Activated B cell treated with CpG ODN at 0.5 μM for 24 hours (primary cell): ENCODE measurements at places on chromosomes 12 and 14. TPM values are rescaled to one million over a fixed set of nuclear protein-coding genes. Genes with fewer than 3 reads are reported as not detected.

DNA sequence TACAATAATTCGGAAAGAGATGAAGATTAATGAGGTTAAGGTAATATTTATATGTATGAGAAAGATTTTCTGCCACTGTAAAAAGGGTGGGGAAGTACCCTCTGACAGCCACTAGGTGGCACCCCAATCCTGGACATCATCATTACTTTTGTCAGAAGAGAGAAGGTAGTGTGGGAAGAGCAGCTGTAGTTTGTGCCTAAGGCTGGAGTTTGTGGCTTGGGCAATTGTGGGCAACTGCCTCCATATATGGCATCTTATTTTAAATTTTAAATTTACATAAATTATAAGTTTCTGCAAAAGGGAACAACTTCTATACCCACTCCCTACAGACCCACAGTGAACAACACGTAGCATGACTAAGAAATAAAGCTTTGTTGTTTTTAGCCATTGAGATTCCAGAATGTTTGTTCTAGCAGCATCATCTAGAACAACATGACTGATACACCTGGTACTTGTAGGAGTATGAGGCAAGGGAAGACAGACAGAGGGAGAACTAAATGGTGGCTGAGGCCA, 34.4 kb upstream of the SYCP3 start:
- H3K36me3 ChIP-seq: peaks cover 42% of the 10 kb centered on the region
- H3K4me1 ChIP-seq: peaks cover 2% of the 10 kb centered on the region
- no peaks in the 10 kb centered on the region for H3K27me3 ChIP-seq
- peak; percentile 27 for DNase-seq

The RASAL1 gene
- 4.9 and 7.1 TPM in 2 replicates for total RNA-seq

GRCh38 chr12:14769466-14769968, 33.8 kb downstream of the WBP11 start:
- no peak for DNase-seq
- H3K4me1 ChIP-seq: peaks cover 56% of the 10 kb centered on the region
- H3K4me3 ChIP-seq: peak overlapping the region; percentile 98
- peak overlapping the region; percentile 99 for H3K27ac ChIP-seq
- no peaks in the 10 kb centered on the region for H3K27me3 ChIP-seq
- H3K36me3 ChIP-seq: peaks cover 59% of the 10 kb centered on the region

The ASIC1 gene
- total RNA-seq: not detected in 2 replicates

DNA sequence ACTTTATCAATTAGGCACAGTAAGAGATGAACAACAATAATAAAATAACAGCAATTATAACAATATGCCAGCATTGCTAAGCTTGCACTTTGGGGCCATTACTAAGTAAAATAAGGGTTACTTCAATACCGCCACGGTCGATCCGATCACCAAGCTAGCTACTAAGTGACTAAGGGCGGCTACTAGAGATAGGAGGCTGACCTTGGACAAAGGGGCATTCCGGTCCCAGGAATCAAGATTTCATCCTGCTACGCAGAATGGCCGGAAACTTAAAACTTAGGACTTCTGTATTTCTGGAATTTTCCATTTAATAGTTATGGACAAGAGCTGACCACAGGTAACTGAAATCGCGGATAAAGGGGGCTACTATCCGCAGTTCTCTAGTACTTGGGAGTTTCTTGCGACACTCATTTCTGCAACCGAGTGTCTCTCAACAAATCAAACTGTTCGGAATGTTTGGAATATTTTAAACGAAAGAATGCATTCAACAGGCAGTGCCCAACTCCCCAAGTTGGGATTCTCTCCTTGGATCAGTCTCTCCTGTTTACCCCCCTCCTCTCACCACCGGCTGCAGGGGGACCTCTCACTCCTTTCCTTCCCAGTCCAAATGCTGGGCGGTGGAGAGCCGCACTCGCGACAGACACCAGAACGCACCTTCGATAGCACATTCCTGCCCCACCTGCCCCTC, 650 bp downstream of the HEBP1 start:
- peaks cover 27% of the 10 kb centered on the region for H3K4me1 ChIP-seq
- no peaks in the 10 kb centered on the region for H3K36me3 ChIP-seq
- peak overlapping the region; percentile 37 for H3K27ac ChIP-seq
- no peak for DNase-seq

- H3K36me3 ChIP-seq: no peaks in the 10 kb centered on the region
- no peak overlapping the region for H3K27ac ChIP-seq
- H3K4me3 ChIP-seq: no peak overlapping the region
- H3K4me1 ChIP-seq: no peaks in the 10 kb centered on the region
- no peak for DNase-seq
- no peaks in the 10 kb centered on the region for H3K27me3 ChIP-seq
Measured at GRCh38 chr12:72074065-72074464, 135.4 kb downstream of the TPH2 start.

DNA sequence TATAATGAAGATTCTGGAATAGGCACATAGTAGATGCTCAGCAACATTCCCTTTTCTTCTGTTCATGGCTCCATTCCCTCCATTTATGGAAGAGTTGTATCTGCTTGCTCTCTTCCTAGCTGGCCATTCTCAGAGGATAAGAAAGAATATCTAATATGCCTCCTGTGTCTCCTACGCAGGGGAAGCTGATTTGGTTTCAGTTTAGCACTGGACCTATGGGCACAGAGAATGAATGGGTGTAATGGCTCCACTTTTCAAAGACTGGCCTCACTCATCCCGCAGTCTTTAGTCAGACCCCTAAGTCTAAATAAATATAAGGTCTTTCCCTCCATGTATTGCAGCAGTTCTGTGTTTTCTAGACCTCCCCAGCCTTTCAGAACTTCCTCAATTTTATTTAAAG, 2.0 kb downstream of the PKP2 start:
- DNase-seq: no peak
- no peak overlapping the region for H3K4me3 ChIP-seq
- H3K27me3 ChIP-seq: peaks cover 51% of the 10 kb centered on the region

The P2RX2 gene
- not detected in 2 replicates for total RNA-seq

DNA sequence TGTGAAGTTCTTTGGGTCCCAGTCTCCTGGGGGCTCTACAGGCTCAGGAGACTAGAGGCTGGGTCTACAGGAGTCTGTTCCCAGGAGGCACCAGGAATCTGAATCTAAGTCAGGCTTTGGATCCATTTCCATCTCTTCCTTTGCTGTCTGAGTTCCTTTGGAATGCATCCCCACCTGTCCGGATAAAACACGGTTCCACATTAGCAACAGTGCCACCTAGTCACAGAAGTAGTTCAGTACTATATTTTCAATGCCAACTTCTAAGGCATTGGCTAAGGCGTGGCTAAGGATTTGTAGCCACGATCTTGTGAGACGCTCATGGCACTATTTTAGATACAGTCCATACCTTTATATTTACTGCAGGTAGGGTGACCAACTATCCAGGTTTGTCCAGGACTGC, 15.1 kb downstream of the ZC2HC1C start:
- no peak overlapping the region for H3K27ac ChIP-seq
- H3K4me1 ChIP-seq: no peaks in the 10 kb centered on the region
- no peaks in the 10 kb centered on the region for H3K27me3 ChIP-seq

The KCNMB4 gene
- total RNA-seq: 0.71 and 0.86 TPM in 2 replicates

GRCh38 chr14:99891900-99892299, 98.7 kb downstream of the EML1 start:
- DNase-seq: no peak
- no peak overlapping the region for H3K4me3 ChIP-seq
- no peak overlapping the region for H3K27ac ChIP-seq
- H3K36me3 ChIP-seq: no peaks in the 10 kb centered on the region
- H3K27me3 ChIP-seq: peaks cover 16% of the 10 kb centered on the region

- H3K4me3 ChIP-seq: no peak overlapping the region
- H3K36me3 ChIP-seq: peaks cover 7% of the 10 kb centered on the region
- no peak for DNase-seq
Measured at GRCh38 chr14:74155287-74155686, 70.5 kb downstream of the LIN52 start.

The SERPINA10 gene
- total RNA-seq: not detected in 2 replicates

The KLHL28 gene
- 18.1 and 25.3 TPM in 2 replicates for total RNA-seq

- no peaks in the 10 kb centered on the region for H3K4me1 ChIP-seq
- no peaks in the 10 kb centered on the region for H3K36me3 ChIP-seq
- no peak overlapping the region for H3K4me3 ChIP-seq
- H3K27me3 ChIP-seq: no peaks in the 10 kb centered on the region
Measured at GRCh38 chr14:98731701-98732100, 540.3 kb downstream of the BCL11B start.

The ACVRL1 gene
- total RNA-seq: not detected in 2 replicates

DNA sequence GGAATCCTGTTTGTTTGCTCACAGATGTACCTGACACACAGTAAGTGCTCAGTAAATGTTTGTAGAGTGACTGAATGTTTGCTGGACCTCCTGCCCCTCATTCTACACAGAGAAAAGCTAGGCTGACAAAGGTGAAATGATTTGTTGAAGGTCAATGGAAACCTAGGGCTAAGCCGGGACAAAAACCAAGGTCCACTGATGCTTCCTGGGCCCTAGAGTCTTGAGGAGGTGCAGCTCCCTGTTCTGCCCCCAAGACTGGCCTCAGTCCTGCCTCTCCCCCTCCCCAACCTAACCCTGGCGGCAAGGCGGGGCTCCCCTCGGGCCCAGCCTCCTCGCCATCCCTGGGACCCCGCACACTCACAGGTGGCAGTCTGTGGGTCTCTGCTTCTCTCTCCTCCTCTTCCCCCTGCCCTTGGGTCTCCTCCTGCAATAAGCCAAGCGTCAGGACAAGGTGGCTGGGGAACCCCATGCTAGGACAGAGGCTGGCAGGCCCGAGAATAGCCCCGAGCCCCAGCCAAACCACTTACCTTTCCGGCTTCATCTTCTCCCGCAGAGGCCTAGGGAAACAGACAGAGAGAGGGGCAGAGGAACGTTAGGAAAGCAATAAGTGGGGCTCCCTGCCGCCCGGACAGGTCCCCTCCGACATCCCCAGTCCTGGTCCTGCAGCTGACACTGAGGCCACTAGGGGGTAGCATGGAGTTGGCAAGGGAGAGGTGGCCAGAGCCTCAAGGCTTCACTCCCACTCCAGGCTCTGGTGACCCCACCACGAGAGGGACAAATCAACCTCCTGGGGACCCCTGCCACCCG, 9.3 kb downstream of the PGF start:
- H3K27ac ChIP-seq: peak overlapping the region; percentile 46
- peaks cover 2% of the 10 kb centered on the region for H3K27me3 ChIP-seq
- DNase-seq: peak; percentile 61
- H3K4me3 ChIP-seq: no peak overlapping the region
- H3K36me3 ChIP-seq: no peaks in the 10 kb centered on the region

GRCh38 chr12:94792693-94793092, 142.3 kb upstream of the TMCC3 start:
- no peak overlapping the region for H3K4me3 ChIP-seq
- H3K4me1 ChIP-seq: peaks cover 42% of the 10 kb centered on the region
- no peaks in the 10 kb centered on the region for H3K27me3 ChIP-seq
- peaks cover 48% of the 10 kb centered on the region for H3K36me3 ChIP-seq

DNA sequence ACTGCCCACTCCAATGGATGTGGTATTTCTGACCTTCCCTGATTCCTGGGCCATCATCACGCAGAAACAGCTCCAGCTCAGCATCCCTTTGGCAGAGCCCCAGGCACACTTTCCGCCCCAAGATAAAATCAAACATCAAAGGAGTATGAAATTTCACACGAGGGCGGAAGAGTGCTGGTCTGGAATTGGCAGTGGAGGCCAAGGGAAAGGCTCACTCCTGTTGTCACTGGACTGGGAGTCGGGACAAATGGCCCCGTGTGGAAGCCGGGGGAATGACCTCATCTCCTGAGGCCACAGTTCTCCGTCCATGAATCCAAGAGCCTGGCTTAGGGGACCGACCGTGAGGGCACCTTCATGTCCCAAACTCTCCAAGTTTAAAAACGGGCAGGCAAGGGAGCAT, 40.9 kb downstream of the FZD10 start:
- no peaks in the 10 kb centered on the region for H3K36me3 ChIP-seq
- no peaks in the 10 kb centered on the region for H3K4me1 ChIP-seq
- DNase-seq: no peak

The TMEM52B gene
- total RNA-seq: not detected in 2 replicates

The KERA gene
- total RNA-seq: not detected in 2 replicates

- H3K4me3 ChIP-seq: no peak overlapping the region
- H3K4me1 ChIP-seq: no peaks in the 10 kb centered on the region
- H3K36me3 ChIP-seq: no peaks in the 10 kb centered on the region
- H3K27ac ChIP-seq: no peak overlapping the region
Measured at GRCh38 chr14:41549821-41550607, 56.7 kb upstream of the LRFN5 start.

GRCh38 chr12:49912345-49913255, 8.9 kb upstream of the FAIM2 start:
- no peak overlapping the region for H3K4me3 ChIP-seq
- H3K4me1 ChIP-seq: no peaks in the 10 kb centered on the region
- H3K36me3 ChIP-seq: no peaks in the 10 kb centered on the region
- H3K27ac ChIP-seq: no peak overlapping the region

The EID3 gene
- total RNA-seq: 6.2 TPM in 2 replicates

The RAD51AP1 gene
- total RNA-seq: 5.6 and 5.9 TPM in 2 replicates

GRCh38 chr12:44157359-44157758, 321.5 kb downstream of the TMEM117 start:
- H3K4me1 ChIP-seq: peaks cover 10% of the 10 kb centered on the region
- no peak overlapping the region for H3K4me3 ChIP-seq
- H3K27me3 ChIP-seq: no peaks in the 10 kb centered on the region
- DNase-seq: no peak
- no peak overlapping the region for H3K27ac ChIP-seq
- H3K36me3 ChIP-seq: no peaks in the 10 kb centered on the region

The LRR1 gene
- total RNA-seq: 15.1 and 19.9 TPM in 2 replicates

The PTPN6 gene
- 371 and 393 TPM in 2 replicates for total RNA-seq

- H3K36me3 ChIP-seq: peaks cover 19% of the 10 kb centered on the region
- no peaks in the 10 kb centered on the region for H3K27me3 ChIP-seq
- no peak for DNase-seq
- peaks cover 2% of the 10 kb centered on the region for H3K4me1 ChIP-seq
Measured at GRCh38 chr12:93751864-93752610, 74.9 kb downstream of the CRADD start.

The TTC6 gene
- not detected in 2 replicates for total RNA-seq

GRCh38 chr12:1836854-1837421, 16.6 kb downstream of the LRTM2 start:
- DNase-seq: no peak
- no peak overlapping the region for H3K4me3 ChIP-seq
- peaks cover 21% of the 10 kb centered on the region for H3K4me1 ChIP-seq
- H3K27ac ChIP-seq: no peak overlapping the region
